ENCODE measurements at places on chromosomes 12 and 14.

DNA sequence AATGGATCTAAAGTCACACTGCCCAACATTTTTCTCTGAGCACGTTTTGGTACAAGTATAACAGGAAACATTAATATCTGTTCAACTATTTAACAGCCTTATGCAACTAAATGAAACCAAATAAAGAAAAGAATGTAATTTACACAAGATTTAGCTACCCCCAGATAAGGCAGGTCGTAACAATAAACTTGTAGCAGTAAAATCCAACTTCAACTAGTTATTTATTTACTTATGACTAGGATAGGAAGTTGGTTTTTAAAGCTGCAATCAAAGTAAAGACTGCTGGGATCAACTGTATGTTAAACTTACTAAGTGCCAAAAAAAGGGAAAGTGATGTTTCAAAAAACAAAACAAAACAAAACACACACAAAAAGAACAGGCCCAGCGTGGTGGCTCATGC, 30.9 kb downstream of the FERMT2 start:
- DNase-seq = no peak

DNA sequence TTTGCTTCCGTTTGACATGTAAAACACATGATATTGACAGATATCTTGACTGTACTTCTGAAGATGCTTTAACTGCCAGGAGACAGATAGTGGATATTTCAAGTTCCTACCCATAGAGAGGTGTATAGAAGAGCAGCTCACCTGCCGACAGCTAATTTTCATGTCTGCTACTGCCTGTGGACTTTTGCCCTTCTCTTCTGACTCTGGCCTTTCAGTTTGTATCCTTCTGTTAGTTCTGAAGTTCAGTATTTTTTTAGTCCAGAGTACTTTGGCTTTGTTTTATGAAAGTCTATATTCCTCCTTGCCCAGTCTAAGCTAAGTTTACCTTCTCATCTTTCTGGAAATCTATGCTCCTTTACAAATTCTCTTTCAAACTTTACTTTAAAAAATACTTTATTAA, 30.8 kb upstream of the STK38L start:
- no peak for DNase-seq

GRCh38 chr12:64946132-64946829, 121.8 kb downstream of the TBC1D30 start:
- DNase-seq = no peak

- no peak for DNase-seq
Measured at GRCh38 chr12:116370886-116371580, 93.5 kb upstream of the MED13L start.

- DNase-seq = no peak
Measured at GRCh38 chr12:129826273-129826672, 77.6 kb downstream of the TMEM132D start.

GRCh38 chr12:5003025-5003666, 40.5 kb upstream of the KCNA5 start:
- no peak for DNase-seq

All from stimulated activated naive CD4-positive, alpha-beta T cell treated with Interleukin-2 at 50 U/mL for 16 hours (primary cell).